PC-9 (cell line): ENCODE measurements at places on chromosomes 13 and 19.

DNA sequence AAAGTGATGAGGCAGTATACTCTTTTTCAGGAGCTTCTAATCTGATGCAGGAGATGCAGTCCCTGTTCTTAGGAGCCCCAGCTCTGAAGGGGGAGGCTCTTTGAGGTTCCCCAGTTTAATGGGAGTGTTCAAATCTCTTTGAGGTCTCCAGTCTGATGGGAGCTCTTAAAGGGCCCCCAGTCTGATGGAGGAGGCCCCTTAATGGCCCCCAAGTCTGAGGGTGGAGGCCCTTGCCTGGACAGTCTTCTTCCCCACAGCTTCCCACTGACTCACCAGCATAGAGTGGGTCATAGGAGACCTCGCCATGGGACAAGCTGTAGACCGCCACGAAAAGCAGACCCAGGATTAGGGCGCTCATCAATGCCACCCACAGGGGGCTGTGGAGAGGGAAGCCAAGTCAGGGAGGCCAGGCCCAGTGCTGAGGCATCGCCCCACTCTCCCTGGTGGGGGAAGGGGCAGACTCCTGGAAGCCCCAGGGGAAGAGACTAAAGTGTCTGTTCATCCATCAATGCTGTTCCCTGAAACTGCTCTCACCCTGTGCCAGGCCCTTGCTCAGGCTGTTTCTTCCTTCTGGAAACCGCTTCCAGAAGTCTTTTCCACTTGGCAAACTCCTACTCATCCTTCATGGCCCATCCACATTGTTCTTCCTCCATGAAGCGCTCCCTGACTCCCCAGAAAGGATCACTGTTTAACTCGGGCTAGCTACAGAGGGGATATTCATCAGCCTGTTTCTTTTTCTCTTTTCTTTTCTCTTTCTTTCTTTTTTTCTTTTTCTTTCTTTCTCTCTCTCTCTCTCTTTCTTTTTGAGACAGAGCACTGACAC, 2.1 kb downstream of the TM6SF2 start:
- DNase-seq: no peak

DNA sequence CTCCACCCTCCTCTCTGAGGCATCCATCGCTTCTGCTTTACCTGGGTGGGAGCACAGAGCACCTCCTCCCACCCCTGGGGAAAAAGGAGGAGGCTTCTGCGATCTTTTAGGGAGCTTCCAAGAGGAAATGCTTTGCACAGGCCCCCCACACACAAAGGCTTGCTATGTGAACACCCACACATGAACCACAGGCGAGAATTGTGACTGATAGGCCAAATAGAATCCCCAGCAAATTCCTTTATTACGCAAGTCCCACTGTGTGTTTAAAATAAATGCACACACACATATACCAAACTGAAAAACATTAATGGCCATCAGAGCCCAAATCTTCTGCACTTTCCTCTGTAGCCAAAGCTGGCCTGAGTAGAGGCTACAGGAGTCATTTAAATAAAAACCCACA, 50.6 kb downstream of the HSPH1 start:
- no peak for DNase-seq

DNA sequence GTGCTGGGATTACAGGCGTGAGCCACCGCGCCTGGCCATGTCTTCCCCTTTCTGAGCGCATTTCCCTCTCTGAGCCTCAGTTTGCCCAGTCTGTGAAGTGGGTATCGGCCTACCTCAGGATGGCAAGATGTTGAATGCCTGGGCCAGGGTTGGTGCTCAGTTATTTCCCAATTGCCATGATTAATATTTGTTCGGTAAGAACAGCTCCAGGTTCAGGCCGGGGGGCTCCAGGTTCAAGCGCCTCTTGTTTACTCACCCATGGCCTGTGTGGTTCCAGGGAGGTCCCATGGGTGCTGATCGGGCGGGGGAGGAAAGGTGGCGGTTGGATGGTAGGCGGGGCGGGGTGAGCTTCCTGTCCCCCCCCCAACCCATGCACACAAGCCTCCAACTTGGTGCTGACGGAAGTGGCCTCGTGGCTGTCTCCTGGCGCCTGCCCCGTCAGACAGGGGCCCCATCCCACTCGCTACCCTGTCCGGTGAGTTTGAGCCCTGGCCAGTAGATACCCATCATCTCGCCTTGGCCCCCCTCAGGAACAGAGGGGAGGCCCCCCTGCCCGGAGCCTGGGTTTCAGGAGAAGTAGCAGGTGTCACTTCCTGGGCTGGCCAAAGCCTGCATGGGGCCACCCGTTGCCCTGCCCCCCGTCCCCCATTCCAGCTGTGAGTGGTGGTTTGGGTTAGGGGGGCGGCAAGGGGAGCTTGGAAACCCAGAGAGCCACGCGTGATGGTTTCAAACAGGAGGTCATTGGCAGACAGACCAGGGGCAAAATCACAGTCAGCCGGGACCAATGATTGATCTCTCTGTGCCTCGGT, at the start of gene FCHO1:
Gene FCHO1 (plus strand): TSS at position 375 of the 809 bp plus-strand sequence. CDS start 3,688 bp downstream, outside the sequence.
- DNase-seq: no peak

DNA sequence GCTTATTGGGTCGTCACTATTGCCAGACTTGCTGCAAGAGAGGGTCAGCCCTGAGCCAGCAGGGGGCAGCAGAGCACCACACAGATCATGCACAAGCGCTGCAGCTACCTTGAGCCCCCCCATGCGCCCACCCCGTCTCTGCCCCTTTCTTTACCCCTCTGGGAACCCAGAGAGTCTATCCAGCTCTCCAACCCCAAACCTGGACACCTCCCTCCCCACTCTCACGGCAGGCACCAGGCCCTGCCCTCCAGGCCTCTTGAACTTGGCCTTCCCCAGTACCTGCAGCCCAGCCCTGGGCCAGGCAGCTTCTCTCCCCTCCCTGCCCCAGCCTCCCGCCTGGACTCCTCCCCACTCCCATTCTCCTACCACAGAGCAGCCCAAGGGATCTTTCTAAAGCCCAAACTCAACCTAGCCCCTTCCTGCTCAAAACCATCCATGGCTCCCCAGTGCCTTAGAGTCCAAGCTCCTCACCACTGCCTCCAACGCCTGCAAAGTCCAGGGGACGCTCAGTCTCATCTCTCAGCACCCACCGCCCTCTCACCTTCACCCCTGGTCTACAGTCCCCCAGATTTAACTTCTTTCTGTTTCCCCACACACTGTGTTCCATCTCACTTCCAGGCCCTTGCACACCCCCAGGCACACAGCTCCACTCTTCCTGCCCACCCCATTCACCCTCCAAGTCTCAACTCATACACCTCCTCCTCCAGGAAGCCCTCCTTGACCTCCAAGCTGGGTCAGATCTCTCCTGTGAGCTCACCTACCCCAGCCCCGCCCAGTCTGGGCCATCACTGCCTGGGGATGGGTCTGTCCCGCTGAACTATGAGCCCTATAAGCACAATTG, 9.4 kb upstream of the CEACAM16 start:
- peak; percentile 60 for DNase-seq

DNA sequence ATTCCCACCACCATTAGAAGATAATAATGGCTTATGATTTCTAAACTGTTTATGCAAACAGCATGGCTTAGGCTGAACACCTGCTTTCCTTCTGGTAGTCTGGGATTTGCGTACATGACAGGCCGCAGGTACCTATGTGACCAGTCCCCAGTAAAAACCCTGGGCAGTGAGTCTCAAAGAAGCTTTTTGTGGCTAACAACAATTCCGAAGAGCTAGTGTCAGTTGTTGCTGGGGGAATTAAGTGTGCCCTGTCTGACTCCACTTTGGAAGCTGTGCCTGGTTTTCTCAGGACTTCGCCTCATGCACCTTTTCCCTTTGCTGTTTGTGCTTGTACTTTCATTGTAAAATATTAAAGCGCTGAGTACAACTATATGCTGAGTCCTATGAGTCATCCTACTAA, 250.2 kb upstream of the MIR17HG start:
- DNase-seq: no peak
